ENCODE measurements at places on chromosomes 7 and 10.

GRCh38 chr10:69466158-69466490 is 14.9 kb downstream of the TSPAN15 start:
- DNase-seq, result no peak

GRCh38 chr7:121041516-121042148 is 53.1 kb downstream of the CPED1 start:
- no peak for DNase-seq

GRCh38 chr10:91076991-91077548 is 143.4 kb upstream of the PCGF5 start:
- DNase-seq, result no peak

DNA sequence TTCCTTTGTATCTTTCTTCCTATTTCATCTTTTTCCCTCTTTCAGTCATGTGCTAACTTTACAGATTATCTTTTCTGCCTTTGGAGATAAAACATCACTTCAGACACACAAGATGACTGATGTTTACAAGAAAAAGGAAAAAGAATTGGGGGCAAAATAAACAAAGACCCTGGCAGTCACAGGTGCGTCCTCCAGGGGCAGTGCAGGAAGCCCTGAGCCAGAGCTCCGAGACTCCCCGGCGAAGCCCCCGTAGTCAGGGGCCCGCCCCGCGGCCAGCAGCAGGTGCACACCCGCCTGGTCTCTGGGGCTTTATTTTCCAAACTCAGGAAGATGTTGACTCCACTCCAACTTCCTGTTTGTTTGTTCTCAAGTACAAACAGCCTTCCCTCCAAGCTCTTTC is 10.2 kb downstream of the STK32C start:
- DNase-seq, result no peak

- DNase-seq, result no peak
Observed at GRCh38 chr7:130444234-130444633, 3.4 kb upstream of the CEP41 start.

DNA sequence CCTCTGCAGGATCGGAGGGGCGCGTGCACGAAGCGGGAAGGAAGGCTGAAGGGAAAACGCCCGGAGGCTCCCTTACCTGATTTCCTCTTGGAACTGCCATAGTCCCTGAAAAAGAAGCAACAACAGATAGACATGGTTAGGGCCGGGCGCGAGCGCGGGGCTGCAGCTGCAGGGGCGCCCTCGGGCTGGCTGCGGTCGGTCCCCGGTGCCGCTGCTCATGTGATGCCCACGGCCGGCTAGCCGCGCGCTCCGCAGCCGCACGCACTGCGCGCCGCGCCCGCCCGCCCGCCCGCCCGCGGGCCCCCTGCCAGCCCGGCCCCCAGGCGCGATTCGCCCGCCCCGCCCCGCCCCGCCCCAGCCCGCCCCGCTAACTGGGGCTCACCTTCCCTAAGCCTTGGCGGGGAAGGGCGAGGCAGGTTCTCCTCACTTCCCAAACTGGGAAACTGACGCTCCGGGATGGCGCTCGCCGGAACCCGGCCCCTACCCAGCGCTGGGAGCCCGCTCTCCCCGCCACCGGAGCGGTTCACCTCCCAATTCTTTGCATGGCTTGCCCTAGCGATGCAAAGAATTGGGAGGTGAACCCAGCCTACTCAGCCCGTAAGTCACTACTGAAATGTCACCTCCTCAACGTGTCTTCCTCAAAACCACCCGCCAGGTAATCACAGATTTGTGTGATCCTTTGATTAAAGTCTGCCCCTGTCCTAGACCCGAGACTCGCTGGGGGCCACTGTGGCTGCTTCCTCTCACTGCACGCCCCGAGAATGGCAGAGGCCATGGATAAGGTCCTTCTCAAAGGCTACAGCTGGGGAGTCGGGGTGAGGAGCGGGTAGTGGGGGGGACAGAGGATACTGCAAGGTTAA is 162.2 kb downstream of the SH3PXD2A start:
- no peak for DNase-seq

DNA sequence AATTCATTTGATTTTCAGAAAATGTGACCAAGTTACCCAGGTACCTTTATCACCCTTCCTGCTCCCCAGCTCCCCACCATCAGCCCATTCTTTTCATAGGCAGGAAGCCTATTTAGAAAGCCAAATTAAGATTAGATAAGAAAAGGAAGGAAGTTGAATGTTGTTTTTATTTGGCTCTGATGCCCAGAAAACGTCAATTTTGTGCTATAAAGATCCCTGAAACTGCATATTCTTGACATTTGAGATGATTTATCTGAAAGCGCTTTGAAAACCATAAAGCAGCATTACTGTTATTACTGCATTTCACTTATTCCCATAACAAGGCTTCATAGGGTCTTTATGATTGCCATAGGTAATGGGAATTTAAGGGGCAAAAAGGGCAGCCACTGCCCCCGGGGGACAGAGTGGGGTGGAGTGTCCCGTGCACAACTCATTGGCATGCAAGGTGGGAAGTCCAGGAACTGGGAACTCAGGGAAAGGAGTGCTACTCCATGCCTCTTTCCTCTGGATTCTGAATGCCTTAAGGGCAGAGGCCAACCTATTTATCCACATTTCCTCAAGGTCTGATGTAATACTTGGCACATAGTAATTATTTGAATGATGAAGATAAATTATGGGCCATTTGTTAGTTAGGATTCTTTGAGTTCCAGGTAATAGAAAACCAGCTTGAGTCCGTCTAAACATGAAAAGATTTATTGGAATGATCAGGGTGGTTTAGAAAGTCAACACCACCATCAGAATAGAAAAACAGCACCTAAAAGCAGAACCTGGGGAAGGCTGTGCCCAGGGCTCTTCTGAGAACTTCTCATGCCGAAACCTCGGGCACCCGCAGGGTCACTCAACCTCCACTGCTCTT is 100.6 kb upstream of the ELMO1 start:
- DNase-seq, result no peak

- peak; percentile 0 for DNase-seq
Observed at GRCh38 chr7:126426652-126427051, 826.1 kb downstream of the GRM8 start.

GRCh38 chr10:75244487-75245353 is 9.0 kb upstream of the COMTD1 start:
- DNase-seq, result no peak

- peak; percentile 97 for DNase-seq
Observed at GRCh38 chr10:88707429-88708155, 1.5 kb downstream of the LIPK start.

DNA sequence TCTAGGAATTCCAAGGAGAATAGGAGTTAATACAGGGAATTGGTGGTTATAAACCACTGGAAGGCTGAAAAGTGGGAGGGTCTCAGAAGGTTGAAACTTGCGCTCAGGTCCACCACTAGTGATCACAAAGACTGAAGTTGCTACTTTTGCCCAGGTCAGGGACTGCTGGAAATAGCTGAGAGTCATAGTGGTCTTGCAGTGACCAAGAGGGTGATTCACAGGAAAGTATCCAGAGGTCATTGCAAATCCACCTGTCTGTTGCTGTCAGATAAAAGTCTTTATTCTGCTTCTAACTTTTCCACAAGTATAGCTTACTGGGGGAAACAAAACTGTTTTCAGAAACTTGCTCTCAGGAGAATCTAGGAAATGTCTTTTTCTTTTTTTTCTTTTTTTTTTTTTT is 211.5 kb upstream of the PRSS1 start:
- no peak for DNase-seq

- no peak for DNase-seq
Observed at GRCh38 chr7:45131891-45132290, 20.4 kb upstream of the TBRG4 start.

DNA sequence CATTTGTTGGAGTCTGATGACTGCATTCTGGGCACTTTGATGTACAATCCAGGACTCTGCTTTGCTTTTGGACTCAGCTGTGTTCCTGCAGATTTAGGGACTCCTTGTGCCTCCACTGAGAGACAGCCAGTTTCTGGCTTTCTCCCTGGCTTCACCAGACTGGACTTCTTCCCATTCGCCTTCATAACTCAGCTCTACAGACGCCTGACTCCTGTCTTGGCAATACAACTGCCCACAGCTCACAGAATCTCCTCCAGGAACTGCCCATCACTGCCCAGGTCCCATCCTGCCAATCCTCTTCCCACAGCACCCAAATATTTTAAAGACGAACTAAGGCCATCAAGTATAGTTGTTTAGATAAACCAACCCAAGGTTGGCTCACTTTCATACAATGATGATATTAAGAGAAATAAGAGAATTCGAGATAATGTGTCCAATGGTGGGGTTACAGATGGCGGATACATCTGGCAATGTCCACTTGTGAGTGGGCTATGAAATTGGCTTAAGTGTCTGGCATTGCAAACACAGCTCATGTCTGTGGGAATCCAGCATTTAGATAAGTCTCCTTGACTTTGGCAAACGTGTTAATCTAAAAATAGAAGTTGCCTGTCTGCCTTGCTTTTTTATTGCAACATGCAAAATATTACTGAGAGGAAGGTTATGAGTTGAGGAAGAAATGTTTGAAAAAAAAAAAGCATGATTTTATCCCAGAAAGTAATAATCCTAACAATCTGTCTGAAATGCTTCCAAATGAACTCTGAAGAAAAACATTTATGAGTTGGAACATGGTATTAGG is 95.1 kb downstream of the ITGA8 start:
- no peak for DNase-seq

GRCh38 chr10:109932968-109933367 is 9.7 kb upstream of the XPNPEP1 start:
- DNase-seq, result no peak

DNA sequence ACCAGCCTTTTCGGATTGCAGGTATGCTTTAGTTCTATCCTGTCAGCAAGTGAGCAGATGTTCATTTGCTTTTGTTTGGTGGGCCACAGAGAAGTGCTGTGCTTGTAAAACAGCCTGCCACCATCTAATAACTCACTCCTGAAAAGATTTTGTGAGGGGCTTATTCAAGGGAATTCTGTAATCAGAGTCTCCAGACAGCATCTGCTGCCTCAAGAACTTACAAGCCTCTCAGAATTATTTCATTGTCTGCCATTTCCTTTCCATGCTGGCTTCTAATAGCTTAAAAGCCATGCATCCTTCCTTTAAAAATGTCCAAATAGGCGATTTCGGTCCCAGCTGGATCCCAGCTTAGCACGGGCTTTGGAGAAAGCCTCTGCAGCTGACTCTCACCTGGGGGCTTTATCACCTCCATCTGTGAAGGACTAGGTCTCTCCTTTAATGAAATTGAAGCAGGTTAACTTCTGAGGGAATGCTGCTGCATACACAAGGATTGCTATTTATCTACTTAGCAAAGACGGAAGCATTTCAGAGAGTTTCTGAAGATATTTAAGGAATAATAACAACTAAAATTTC is 48.0 kb downstream of the MALRD1 start:
- no peak for DNase-seq

DNA sequence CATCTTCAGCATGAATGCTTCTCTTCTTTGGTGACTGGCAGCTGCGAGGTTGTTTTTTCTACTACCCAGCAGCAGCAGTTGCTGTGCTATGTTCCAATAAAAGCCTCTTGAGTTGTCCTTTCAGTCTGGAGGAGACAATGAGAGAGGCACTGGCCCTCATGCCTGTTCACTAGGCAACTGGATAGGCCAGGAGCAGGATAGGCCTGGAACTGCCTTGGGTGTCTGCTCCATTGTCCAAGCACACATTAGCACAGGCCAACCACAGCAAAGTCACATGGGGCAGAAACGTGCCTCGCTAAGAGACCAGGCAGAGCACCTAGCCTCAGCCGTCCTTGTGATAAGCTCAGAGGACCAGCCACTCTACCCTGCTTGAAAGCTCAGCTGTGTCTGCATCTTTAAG is 76.9 kb upstream of the PDCD4 start:
- DNase-seq, result no peak

- peak; percentile 42 for DNase-seq
Observed at GRCh38 chr7:151024435-151025056, at the start of gene ATG9B. Gene ATG9B (minus strand): TSS chr7:151024494. CDS start chr7:151024423, 71 bp downstream.

GRCh38 chr7:67022511-67022910 is 25.9 kb downstream of the TYW1 start:
- no peak for DNase-seq

- DNase-seq, result peak; percentile 39
Observed at GRCh38 chr7:112452102-112452888, 2.0 kb downstream of the IFRD1 start.

DNA sequence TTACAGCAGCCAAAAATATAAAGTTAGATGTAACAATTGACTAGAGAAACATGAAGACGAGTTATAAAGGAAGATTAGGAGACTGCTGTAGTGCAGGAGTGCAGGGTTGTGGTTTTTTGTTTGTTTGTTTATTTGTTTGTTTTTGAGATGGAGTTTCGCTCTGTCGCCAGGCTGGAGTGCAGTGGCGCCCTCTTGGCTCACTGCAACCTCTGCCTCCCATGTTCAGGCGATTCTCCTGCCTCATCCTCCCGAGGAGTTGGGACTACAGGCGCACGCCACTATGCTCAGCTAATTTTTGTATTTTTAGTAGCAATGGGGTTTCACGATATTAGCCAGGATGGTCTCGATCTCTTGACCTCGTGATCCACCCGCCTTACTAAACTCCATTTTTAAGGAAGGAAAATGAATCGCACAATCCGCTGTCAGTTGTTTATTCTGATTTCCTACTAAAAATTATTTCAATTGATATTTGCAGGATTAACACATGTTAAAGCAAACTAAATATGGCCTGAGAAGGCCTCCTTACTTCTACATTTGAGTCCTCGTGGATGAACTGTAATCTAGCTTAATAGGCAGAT is 233.3 kb downstream of the NSUN6 start:
- no peak for DNase-seq

GRCh38 chr7:20217193-20217948 is at the start of gene MACC1:
Gene MACC1 (minus strand): TSS chr7:20217384. CDS start chr7:20161862, 55,522 bp downstream.
- peak; percentile 95 for DNase-seq

DNA sequence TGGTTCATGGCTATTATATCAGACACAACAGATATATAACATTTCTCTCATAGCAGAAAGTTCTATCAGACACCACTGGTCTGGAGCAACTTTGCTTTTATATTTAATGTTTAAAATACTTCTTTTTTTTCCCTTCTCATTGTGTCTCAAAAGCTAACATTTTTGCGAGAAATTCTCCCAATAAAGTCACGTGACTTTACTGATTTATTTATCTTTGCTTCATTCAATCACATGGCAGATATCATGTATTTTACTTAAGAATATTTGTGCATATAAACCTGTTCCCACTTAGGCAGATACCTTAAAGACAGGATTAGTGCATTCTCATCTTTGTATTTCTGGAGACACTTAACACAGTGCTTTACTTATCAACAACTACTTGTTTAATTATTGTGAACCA is 1093.1 kb upstream of the LRRN3 start:
- no peak for DNase-seq

DNA sequence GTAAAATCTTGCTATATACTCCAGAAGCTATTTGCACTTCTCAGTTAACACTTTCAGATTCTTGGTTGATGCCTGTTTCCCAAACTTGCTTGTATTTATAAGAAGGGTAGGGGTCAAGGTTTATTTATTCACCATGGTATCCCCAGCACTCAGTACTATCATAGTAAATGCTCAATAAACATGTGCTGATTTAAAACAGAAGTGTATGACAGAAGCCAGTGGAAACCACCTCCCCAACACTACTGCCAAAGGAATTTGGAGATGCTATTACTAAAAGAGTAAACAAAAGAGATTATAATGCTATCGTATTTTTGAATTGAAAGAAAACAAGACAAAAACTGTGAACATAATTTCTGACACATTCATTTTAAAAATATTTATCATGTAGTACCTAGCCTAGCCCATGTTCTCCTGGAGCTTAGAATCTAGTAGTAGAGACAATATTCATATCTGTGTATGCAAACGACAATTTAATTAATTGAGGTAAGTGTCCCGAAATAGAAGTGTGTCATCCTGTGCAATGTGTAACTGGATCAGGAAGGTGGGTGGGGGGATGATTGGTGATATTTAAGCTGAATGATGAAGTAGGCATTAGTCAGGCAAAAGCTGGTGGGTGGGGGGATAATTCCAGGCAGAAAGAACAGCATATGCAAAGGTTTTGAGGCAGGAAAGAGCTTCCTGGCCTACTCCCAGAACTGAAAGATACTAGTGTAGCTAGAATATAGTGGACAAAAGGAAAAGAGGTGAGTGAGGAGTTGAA is 77.5 kb downstream of the HGF start:
- DNase-seq, result peak; percentile 86
